CD4-positive, alpha-beta T cell treated with Interferon gamma for 1 hour (primary cell): ENCODE measurements at places on chromosomes 5 and 9.
A peak's percentile ranks its signal among the peaks of the same experiment; 100 is the strongest.

DNA sequence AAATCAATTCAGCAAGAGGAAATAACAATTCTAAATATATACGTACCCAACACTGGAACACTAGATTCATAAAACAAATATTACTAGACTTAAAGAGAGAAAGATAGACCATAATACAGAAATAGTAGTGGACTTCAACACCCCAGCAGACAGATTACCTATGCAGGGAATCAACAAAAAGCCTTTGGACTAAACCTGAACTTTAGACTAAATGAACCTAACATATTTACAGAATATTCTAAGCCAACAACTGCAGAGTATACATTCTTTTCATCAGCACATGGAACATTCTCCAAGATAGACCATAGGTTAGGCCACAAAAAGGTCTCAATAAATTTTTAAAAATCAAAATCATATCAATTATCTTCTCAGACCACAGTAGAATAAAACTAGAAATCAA is 32.9 kb upstream of the BARX1 start:
- DNase-seq, result no peak

GRCh38 chr9:18692268-18692667 is 218.3 kb downstream of the ADAMTSL1 start:
- DNase-seq, result no peak

GRCh38 chr5:73684691-73685090 is 58.7 kb downstream of the ARHGEF28 start:
- no peak for DNase-seq

- no peak for DNase-seq
Observed at GRCh38 chr9:108991479-108991878, 21.8 kb downstream of the CTNNAL1 start.

DNA sequence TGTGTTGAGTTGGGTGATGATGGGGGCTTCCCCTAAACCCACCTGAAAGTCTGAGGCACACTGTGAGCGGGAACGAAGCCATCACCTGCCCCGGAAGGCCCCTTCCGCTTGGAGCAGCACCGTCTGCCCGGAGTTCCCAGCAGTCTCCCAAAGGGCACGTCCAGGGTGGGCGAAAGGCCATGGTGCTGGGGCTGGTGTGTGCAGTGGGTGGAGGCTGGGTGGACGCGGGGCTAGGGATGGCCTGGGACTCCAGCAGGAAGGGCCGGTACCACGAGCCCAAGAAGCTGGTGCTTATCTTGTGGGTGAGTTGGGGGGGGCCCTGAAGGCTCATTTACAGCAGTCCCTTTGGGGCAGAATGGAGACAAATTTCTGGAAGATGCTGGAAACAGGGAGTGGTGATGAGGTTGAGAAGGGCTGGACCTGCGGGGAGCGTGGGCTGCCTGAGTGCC is 4.6 kb downstream of the FLT4 start:
- no peak for DNase-seq

DNA sequence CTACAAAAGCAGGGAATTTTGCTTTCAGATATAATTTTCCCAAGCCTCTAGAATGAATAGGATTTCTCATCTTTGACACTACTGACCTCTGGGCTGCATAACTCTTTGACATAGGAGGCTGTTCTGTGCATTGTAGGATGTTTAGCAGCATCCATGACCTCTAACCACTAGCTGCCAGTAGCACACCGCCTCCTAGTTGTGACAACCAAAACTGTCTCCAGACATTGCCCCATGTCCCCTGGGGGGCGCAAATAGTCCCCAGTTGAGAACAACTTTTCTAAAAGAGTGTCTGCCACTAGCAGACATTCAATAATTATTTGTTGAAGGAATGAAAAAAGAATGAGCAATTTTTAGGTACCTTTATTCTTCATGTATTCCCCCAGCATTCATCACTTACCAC is 51.8 kb downstream of the POU4F3 start:
- DNase-seq, result no peak

DNA sequence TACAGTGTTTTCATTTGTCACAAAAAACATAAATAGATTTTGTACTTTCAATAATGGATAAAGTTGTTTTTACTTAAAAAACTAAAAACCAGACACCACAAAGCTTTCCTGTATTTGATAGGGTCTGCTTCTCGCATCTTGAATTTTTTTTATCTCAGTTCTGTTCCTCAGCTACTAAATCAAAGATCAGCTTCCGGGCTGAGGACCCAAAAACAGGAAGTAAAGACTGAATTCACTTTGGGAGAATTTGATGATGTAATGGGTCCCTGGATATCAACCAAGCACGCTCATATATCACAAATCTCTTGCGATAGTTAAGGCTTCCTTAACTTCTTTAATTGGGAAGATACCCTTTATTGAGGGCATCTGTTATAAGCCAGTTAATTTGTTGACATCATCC is 24.1 kb downstream of the ITK start:
- peak; percentile 18 for DNase-seq
